Stimulated activated naive CD8-positive, alpha-beta T cell treated with anti-CD3 and anti-CD28 coated beads, Interleukin-15, Interleukin-2, amounts not matched to agents 100 U/mL and 50 U/mL, for 24 hours (primary cell): ENCODE measurements at places on chromosomes 2 and 18.

- no peak for DNase-seq
Measured at GRCh38 chr2:8661736-8662135, 20.1 kb upstream of the ID2 start.

DNA sequence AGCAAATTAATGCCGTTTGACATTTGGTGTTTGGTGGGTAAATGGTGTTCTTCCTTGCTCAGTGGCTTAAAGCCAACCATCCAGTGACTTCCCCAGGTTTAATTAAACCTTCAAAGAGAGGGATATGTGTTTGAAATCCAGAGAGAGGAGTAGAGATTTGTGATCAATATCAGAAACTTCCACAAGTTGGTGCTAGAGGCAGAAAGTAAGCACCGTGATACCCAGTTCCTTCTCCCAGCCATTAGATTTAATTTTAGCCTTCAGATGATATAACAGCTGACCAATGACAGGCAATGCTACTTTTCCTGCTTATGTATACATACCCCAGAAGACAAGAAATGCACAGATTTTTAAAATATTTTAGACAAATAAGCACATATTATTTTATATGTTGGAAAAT is 398.5 kb downstream of the CDH2 start:
- DNase-seq, result no peak

DNA sequence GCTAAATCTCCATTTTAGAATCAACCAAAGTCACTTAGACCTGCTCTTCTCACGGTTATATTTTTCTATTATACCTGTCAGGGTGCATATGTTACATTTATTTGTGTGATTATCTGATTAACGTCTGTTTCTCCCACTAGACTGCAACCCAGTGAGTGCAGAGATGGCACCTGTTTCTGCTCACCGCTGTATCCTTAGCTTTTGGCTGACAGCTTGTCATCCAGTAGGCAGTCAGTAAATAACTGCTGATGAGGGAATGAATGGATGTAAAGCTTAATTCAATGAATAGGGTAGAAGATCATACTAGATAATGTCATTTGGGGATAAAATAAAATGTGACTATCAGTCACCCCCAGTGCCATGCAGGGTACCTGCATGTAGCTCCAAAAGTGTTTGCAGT is 6.9 kb upstream of the CHRNA1 start:
- no peak for DNase-seq

DNA sequence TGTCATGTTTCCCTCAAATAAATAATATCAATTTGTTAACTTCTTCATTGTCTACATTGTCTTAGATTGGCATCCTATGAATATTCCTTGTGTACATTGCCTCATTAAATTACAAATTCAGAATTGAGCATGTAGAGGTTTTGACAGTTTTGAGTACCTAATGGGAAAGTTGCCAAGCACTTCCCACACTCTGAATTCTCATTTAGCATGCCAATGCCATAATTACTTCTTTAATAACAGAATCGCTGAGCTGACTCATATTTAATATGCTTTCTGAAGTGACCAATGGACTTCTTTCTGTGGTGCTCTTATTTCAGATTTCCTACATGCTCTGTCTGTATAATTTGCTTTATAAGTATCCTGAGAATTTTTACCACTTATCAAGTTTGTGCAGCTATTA is 114.4 kb upstream of the NOL4 start:
- no peak for DNase-seq

- DNase-seq, result no peak
Measured at GRCh38 chr18:77597726-77598125, 348.1 kb downstream of the GALR1 start.

DNA sequence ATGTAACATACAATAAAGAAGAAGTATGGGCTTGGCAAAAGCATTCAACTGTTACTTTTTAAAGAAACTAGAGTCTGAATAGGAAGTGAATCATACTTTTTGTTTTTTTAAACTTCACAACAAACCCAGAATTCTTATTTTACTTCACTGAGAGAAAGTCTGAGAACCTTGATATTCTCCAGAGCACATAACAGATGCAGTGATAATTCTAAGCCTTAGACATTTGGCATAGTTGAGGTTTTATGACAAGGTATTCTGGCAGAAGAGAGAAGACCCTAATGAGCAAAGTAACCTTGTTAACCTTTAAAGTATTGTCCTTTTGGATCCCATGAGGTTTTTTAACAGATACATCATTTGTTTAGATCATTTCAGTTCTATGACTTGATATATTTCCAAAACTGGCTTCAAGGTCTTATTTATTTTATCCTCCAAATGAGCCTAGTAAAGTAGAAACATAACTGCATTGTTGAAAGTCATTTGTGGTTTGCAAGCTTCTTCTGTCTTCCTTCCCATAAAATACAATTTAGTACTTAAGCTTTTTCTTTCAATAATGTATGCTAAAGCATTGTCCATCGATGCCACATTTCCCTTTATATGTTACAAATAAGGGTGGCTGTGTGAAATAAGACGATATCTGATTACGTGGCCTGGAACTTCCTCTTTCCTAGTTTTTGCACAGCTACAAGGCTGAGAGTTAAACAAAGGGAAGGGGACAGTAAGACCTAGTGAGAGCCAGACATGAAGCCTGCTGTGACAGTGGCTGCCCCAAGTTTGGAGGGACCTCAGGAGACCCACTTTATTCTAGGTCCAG is 86.1 kb upstream of the ITPRID2 start:
- no peak for DNase-seq

- DNase-seq, result no peak
Measured at GRCh38 chr2:238653431-238654109, 194.3 kb upstream of the TWIST2 start.

GRCh38 chr2:145687442-145688134 is 1167.7 kb upstream of the ZEB2 start:
- DNase-seq, result no peak

GRCh38 chr2:96856776-96857666 is 795 bp downstream of the ANKRD39 start:
- peak; percentile 35 for DNase-seq

GRCh38 chr18:69885355-69885754 is 62.3 kb downstream of the CD226 start:
- DNase-seq, result no peak

GRCh38 chr2:144357623-144358373 is 162.1 kb downstream of the ZEB2 start:
- no peak for DNase-seq

DNA sequence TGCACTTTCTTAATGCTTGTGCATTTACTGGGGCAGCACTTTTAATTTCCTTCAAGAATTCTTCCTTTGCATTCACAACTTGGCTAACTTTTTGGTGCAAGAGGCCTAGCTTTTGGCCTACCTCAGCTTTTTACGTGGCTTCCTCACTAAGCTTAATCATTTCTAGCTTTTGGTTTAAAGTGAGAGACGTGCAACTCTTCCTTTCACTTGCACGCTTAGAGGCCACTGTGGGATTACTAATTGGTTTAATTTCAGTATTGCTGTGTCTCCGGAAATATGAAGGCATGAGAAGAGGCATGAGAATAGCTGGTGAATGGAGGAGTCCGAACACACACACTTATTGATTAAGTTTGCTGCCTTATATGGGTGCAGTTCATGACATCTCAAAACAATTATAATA is 354.1 kb downstream of the DLGAP1 start:
- no peak for DNase-seq

DNA sequence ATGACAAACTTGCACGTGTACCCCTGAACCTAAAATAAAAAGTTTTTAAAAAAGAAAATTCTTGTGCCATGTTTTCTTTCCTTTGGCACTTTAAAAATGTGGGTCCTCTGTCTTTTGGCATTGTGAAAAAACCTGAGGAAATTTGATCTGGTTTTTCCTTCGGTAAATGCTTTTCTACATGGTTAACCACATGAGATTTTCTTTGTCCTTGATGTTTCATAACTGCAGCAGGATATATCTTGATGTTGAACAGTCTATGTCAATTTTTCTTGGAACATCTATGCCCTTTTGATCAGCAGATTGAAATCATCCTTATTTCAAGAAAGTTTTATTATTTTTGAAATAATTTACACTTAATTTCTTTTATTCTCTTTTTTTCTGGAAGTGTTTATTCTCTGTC is 109.1 kb downstream of the TMEM17 start:
- DNase-seq, result no peak

DNA sequence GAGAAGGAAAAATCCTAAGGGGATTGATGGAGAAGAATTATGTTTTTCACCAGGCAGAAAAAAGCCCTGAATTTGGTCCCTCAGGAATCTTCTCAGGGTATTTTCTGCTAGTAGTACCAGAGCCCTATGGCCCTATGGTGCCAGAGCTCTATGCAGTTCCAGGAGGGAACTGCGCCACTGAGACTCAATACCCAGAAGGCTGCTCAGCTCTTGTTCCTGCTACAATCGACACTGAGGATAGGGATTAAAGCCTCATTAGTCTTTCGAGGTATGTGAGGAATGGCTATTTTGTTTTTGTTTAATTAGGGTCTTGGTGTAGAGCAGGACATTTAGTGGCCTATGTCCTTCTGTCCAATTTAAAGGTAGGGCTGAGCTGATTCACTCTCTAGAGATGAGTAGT is 21.7 kb upstream of the PPP3R1 start:
- DNase-seq, result no peak

GRCh38 chr2:113854970-113855740 is 34.7 kb upstream of the ACTR3 start:
- no peak for DNase-seq

DNA sequence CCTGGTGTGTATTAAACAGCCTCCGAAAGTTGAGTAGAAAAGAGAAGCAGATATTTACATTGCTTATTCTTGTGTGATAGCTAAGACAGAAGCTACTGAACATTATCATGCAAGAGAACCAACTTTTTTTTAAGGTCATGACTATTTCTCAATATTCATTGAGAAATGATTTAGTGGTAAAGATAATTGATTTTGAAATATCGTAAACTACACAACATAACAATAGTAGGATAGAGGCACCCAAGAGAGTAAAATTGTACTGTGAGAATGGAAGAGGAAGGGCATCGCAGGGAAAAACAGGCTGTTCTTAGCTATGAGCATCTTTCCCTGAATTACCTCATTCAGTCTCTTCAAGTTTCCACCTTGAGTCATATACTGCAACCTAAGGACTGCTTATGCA is 25.2 kb downstream of the HRH4 start:
- no peak for DNase-seq

GRCh38 chr2:120288016-120288373 is 35.3 kb downstream of the RALB start:
- no peak for DNase-seq

DNA sequence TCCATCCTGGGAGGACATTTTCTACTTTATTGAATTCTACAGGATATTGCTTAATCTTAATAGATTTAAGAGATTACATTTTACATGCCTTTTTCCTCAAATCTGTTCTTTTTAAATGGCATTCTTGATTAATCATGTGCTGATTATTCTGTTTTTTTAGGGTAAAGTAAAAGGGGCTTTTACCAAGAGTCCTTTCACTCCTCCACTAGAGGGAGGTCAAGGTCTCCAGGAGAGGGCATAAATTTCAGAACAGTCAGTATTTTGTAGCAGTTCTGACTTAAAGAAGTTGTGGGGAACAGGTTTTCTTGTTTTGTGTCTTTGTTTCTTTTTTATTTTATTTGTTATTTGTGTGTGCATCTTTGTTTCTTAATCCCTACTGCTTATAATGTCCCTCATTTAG is 25.4 kb downstream of the WDR75 start:
- no peak for DNase-seq

DNA sequence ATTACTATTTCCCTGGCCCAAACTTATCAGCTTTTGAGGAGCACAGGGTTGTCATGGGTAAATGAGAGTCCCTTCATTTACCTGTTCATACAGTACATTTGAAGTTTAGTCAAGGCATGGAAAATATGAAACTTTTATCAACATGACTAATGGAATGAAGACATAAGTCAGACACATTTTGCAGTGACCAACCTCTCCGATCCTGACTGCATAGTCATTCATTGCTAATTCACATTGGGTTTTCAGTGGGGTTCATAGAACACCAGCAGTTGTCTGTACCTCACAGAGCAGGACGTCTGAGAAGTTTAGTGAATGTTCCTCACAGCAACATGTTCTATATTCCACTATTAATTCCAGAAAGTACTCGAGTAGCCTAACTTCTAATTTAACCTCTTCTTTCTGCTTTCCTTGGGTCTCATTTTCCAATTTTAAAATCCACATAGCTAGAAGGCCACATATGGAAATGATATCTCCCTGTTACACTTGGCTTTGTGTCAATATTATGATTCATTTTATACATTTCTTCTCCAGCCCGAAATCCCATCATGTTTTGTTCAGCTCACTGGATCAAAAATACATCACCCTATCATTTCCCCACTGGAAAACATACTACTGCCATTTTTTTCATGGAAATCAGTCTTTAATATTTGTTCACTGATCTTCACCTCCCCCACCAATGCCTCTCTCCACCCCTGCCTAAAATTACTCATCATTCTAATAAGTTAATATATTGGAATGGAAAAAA is 65.9 kb downstream of the CDH20 start:
- no peak for DNase-seq

DNA sequence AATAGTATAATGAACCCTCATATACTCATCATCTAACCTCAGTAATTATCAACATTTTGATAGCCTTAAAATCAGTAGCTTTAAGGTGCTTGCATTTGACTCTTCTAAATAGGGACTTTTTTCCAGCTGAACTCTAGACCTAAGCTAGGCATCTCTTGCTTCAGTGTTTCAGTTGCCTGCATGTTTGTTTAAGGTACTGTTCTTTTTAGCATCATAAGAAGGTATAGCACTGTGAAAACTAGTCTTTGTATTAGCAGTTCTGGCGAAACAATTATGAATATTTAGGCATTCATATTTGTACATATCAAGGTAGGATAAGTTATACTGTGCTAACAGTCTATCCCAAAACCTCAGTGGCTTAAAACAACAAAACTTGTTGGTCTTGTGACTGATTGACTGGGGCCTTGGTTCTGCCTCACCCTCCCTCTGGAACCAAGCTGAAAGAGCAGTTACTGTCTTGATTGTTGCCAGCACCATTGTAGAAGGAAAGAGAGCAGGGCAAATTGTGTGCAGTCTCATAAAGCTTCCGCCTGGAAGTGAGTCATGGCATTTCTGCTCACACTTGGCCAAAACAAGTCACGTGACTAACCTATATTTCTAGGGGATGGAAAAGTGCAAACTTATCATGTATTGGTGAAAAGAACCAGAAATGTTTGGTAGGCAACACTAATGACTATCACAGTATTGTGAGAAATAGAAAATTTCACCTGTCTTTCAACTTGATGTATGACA is 24.3 kb downstream of the GALNT1 start:
- DNase-seq, result no peak

GRCh38 chr2:168700615-168701245 is 101.7 kb upstream of the NOSTRIN start:
- no peak for DNase-seq

GRCh38 chr2:24054366-24055010 is 4.9 kb downstream of the FKBP1B start:
- DNase-seq, result no peak

DNA sequence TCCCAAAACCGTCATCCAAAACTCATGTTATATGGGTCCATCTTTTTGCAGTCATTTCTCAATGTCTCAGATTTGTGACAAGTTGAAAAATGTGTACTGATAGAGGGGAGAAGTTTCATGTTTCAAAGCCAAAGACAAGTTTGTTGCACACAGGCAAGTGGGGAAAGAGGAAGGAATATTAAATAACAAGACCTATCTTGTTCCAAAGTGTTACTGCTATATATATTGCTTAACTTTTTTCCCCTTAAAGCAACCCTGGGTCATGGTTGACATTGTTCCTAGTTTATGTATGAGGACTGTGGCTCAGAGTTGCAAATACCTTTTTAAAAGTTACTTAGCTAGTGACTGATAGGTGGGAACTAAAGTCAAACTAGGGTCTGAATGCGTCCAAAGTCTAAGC is 1.7 kb downstream of the ITGA4 start:
- no peak for DNase-seq
